ENCODE measurements at places on chromosomes 11 and 22. TPM values are rescaled to one million over a fixed set of nuclear protein-coding genes. Genes with fewer than 3 reads are reported as not detected.

The KIAA1671 gene
- 29.1 TPM for total RNA-seq

The GPR83 gene
- not detected for total RNA-seq

The KRTAP5-11 gene
- total RNA-seq, result not detected

The CSF2RB gene
- 9.5 TPM for total RNA-seq

The OR5A1 gene
- not detected for total RNA-seq

The RNF141 gene
- 34.8 TPM for total RNA-seq

The WNT11 gene
- total RNA-seq, result not detected

The SPON1 gene
- total RNA-seq, result 0.13 TPM

The GVQW3 gene
- total RNA-seq, result not detected

The P2RX6 gene
- total RNA-seq, result not detected

The ST14 gene
- total RNA-seq, result under 0.01 TPM

The OR4A16 gene
- not detected for total RNA-seq

The SLC22A8 gene
- total RNA-seq, result not detected

The JAM3 gene
- total RNA-seq, result 52.6 TPM

The GUCY1A2 gene
- total RNA-seq, result 0.05 TPM

The KDM4E gene
- total RNA-seq, result not detected

The IGSF9B gene
- total RNA-seq, result not detected

The CRYBB2 gene
- total RNA-seq, result not detected

The P4HA3 gene
- 5.7 TPM for total RNA-seq

The ADM2 gene
- total RNA-seq, result 0.87 TPM

The BEST1 gene
- not detected for total RNA-seq

The B4GALNT4 gene
- 0.05 TPM for total RNA-seq
